ENCODE measurements at places on chromosomes 12 and 14.

- H3K4me3 ChIP-seq, result no peak overlapping the region
- no peaks in the 10 kb centered on the region for H3K36me3 ChIP-seq
- H3K27ac ChIP-seq, result no peak overlapping the region
- H3K27me3 ChIP-seq, result no peaks in the 10 kb centered on the region
- DNase-seq, result no peak
- H3K4me1 ChIP-seq, result no peaks in the 10 kb centered on the region
Observed at GRCh38 chr14:29799464-29800095, 128.1 kb downstream of the PRKD1 start.

GRCh38 chr12:127263621-127264020, 1003.3 kb upstream of the TMEM132C start:
- DNase-seq, result no peak
- H3K4me3 ChIP-seq, result no peak overlapping the region
- H3K27me3 ChIP-seq, result no peaks in the 10 kb centered on the region
- no peaks in the 10 kb centered on the region for H3K4me1 ChIP-seq

GRCh38 chr14:69357544-69358200, 40.4 kb downstream of the ERH start:
- no peaks in the 10 kb centered on the region for H3K27me3 ChIP-seq
- no peak for DNase-seq
- H3K4me3 ChIP-seq, result no peak overlapping the region
- peaks cover 3% of the 10 kb centered on the region for H3K36me3 ChIP-seq
- H3K27ac ChIP-seq, result no peak overlapping the region

DNA sequence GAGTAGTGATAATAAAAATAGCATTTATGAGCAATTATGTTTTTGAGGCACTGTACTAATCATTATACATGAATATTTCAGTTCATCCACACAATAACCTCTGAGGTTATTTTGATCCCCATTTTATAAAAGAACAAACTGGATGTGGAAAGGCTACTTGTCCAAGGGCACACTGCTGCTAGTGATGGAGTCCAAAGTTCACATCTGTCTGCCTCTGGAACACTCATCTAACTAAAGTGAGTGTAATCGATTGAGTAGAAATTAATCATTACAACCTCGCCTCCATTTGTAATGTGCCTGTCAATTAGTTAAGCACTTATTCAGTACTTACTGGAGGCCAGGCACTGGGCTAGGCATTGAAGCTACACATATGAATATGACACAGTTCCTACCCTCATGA, 55.4 kb downstream of the TMEM260 start:
- H3K36me3 ChIP-seq, result peaks cover 74% of the 10 kb centered on the region
- no peak for DNase-seq
- no peaks in the 10 kb centered on the region for H3K4me1 ChIP-seq
- no peak overlapping the region for H3K4me3 ChIP-seq
- H3K27me3 ChIP-seq, result no peaks in the 10 kb centered on the region

DNA sequence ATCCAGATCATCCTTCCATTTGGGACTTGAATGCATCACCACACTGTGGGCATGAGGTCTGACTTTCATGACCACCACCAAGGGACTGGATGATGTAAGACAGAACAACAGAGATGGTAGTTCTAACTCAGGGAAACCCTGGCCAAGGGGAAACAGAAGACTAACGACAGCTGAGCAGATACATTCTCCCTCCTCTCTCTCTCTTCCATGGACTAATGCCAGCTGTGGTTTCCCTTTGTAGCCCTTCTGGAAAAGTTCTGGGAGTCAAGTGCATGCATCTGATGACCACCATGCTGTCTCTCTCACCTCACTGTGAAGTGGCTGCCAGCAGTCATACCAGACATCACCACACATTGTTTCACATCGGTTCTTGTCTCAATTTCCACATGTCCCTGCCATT, 3.4 kb downstream of the TAS2R30 start:
- no peaks in the 10 kb centered on the region for H3K4me1 ChIP-seq
- no peaks in the 10 kb centered on the region for H3K36me3 ChIP-seq
- no peak overlapping the region for H3K27ac ChIP-seq
- no peaks in the 10 kb centered on the region for H3K27me3 ChIP-seq

- H3K27me3 ChIP-seq, result no peaks in the 10 kb centered on the region
- no peak overlapping the region for H3K4me3 ChIP-seq
- peaks cover 10% of the 10 kb centered on the region for H3K4me1 ChIP-seq
- DNase-seq, result no peak
- H3K36me3 ChIP-seq, result no peaks in the 10 kb centered on the region
- no peak overlapping the region for H3K27ac ChIP-seq
Observed at GRCh38 chr14:100066962-100067361, 1.7 kb downstream of the EVL start.

GRCh38 chr12:69073035-69073434, 140.1 kb upstream of the CPM start:
- H3K36me3 ChIP-seq, result no peaks in the 10 kb centered on the region
- H3K4me3 ChIP-seq, result no peak overlapping the region
- no peak for DNase-seq
- H3K27ac ChIP-seq, result no peak overlapping the region

DNA sequence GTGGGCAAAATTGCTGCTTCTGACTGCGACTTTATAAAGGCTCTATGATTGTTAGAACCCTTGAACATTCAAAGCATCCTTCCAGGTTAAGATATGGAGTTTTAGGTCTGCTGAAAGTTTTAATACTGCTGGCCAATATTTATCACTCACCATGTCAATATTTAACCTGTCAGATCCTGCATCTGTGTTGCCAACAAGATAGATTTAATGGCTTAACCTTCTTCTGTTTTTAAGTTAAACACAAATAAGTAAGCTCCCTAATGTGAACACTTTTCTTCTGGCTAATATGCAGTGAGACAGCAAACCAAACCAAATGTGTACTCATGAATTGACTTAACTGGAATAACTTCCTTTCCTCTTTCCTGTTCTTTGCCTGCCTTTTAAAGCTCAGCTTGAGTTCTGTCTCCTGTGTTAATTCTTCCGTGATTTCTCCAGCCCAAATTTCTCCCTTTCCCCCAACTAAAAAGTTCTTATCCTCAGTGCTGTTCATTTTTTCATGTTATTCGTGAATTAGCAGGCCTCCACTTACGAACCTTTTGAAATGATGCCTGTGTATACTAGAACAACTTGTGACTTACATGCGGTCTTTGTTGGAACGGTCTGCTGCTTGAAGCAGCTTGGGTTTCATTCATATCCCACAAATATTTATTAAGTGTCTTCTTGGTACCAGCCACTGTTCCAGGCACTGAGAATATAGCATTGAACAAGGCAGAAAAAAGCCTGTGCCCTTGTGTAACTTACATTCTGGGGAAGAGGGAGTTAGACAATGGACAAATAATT, 9.1 kb downstream of the FBXW8 start:
- H3K36me3 ChIP-seq, result peaks cover 6% of the 10 kb centered on the region
- H3K4me3 ChIP-seq, result no peak overlapping the region
- H3K27ac ChIP-seq, result no peak overlapping the region
- H3K4me1 ChIP-seq, result peaks cover 27% of the 10 kb centered on the region
- no peaks in the 10 kb centered on the region for H3K27me3 ChIP-seq

GRCh38 chr12:110577864-110578693, 5.0 kb downstream of the PPTC7 start:
- peak overlapping the region; percentile 91 for H3K27ac ChIP-seq
- DNase-seq, result no peak
- no peaks in the 10 kb centered on the region for H3K4me1 ChIP-seq
- no peaks in the 10 kb centered on the region for H3K27me3 ChIP-seq
- H3K4me3 ChIP-seq, result peak overlapping the region; percentile 34

DNA sequence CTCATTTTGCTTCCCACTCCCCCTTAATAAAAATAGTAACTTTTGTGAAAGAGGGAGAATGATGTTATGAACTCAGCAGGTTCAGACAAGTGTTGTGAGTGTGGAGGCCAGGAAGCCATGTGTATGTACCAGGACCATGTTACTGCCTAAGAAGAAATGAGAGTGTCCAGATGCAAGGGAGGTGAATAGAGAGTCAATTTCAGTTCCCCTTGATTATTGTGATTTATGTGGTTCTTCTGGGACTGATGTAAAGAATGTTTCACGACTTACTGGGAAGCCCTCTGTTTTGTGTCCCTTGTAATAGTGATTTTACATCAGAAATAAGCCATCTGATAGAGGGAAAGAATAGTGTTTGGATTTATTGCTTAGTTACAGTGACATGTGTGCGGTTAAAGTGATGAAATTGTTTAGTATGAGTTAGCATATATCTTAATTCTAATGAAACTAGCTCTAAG, 32.5 kb downstream of the FBXO34 start:
- no peaks in the 10 kb centered on the region for H3K27me3 ChIP-seq
- peaks cover 3% of the 10 kb centered on the region for H3K36me3 ChIP-seq
- H3K27ac ChIP-seq, result no peak overlapping the region

DNA sequence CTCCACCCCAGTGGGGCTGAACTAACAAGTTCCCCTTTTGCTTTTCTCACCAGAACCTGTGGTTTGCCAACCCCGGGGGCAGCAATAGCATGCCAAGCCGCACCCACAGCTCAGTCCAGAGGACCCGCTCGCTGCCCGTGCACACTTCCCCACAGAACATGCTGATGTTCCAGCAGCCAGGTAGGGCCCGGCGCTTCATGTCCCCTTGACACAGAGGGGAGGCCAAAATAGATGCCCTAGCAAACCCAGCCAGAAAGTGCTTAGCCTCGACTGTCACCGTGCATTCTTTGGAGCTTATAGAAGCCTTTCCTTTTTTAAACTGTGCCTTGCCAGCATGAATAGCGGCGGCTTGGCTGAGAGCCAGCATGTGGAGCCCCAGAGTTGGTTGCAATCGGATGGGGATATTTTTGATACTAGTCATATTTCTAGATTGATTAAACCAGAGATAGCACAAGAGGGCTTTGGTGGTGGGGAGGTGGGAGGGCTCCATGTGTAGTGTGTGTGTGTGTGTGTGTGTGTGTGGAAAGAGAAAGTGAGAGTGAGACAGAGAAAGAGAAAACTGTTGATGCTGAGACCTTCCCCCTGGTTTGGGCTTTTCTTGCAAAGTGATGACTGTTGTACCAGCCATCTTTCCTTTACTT, 126.1 kb downstream of the GCH1 start:
- H3K36me3 ChIP-seq, result peaks cover 33% of the 10 kb centered on the region
- H3K4me1 ChIP-seq, result peaks cover 17% of the 10 kb centered on the region
- H3K27ac ChIP-seq, result peak overlapping the region; percentile 24
- peak overlapping the region; percentile 23 for H3K4me3 ChIP-seq
- DNase-seq, result peak; percentile 33
- H3K27me3 ChIP-seq, result no peaks in the 10 kb centered on the region

Measured in SK-N-SH (cell line).